ENCODE measurements at places on chromosomes 5 and 9.

GRCh38 chr9:6566409-6567139 is 79.0 kb downstream of the GLDC start:
- DNase-seq, result peak; percentile 22

GRCh38 chr5:133048993-133049725 is 2.7 kb upstream of the HSPA4 start:
- DNase-seq, result no peak

GRCh38 chr5:152366716-152367115 is 38.4 kb downstream of the NMUR2 start:
- DNase-seq, result no peak

GRCh38 chr9:93126825-93127368 is 7.2 kb downstream of the NINJ1 start:
- no peak for DNase-seq

GRCh38 chr5:41754857-41755256 is 115.4 kb downstream of the OXCT1 start:
- no peak for DNase-seq

Measured in activated CD4-positive, CD25-positive, alpha-beta regulatory T cell (primary cell).